ENCODE measurements at places on chromosomes 2 and 18.

DNA sequence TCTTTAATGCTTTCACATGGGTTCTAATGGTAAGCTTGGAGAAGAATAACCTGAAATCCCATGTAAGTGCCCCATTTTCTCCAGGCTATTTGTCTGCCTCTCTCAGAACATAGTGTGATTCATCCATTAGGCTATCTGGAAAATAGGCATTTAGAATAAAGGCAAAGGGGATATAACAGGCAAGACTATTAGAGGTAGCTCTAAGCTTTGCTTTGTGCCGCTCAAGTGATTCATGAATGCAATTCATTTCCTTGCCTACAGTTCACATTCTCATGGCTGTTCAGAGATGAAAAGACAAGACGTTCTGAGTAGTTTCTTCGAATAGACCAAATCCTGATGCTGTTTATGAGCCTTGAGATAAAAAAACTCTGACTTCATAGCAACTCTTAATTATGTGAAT, 101.7 kb downstream of the ANKRD44 start:
- DNase-seq, result no peak

- no peak for DNase-seq
These were observed 16.6 kb downstream of the CYTIP start for GRCh38 chr2:157427003-157427921.

DNA sequence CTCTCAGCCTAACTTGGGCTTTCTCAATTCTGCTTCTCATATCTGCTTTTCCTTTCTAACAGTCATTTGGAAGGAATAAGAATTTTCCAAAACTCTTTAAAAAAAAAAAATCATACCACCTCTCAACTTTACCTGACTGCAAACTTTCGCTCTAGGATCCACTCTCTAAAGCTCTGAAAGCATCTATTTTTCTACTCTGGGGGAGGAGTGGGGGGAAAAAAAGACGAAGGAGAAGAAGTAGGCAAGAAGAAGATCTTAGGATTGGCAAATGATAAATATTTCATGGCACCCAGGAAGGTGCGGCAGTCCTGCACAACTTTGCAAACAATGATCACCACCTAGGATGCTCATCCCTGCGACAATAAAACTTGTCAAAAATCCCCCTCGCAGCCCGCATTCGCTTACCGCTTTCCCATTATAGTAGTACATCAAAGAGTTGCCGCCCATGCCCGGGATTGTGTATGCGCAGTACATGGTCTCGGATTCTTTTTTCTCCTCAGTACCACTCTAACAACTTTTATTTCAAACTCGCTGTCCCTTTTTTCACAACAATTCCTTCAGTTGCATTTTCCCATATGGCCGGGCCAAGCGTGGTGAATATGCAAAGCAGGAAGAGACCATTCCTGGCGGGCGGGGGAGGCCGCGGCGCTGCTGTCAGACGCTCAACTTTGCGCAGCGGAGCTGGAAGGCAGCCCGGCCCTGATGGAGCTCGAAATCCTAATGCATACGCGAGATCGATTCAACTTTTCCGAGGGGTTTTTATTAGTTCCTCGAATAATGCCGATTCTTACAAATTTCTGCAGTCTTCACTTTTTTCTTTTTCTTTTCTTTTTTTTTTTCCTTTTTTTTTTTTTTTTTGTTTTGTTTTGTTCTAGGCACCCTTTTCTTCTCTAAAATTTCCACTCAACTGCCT, 266.5 kb downstream of the TCF4 start:
- no peak for DNase-seq

GRCh38 chr2:204665207-204665606, 119.9 kb downstream of the PARD3B start:
- DNase-seq, result no peak

- no peak for DNase-seq
These were observed 43.5 kb upstream of the ITSN2 start for GRCh38 chr2:24403832-24404212.

GRCh38 chr18:12989397-12990122, 1.6 kb upstream of the CEP192 start:
- DNase-seq, result no peak

DNA sequence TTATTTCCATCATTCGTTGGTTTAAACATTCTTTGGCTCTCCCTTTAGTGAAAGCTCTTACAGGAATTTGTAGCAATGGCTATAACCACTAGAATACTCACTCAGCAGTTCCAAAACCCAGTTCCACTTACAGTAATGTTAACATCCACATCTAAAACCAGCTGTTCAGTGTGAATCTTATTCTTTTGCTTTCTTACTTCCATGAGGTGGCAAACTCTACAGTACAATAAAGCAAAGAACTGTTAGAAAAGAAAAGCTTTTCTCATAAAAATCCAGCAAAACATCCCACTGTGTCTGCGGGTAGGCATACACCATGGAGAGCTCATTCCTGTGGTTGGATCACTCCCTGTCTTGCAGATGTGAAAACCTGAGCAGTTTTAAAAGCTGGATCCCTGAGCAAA, 147.1 kb downstream of the ARHGAP28 start:
- no peak for DNase-seq

- DNase-seq, result no peak
These were observed 90.9 kb downstream of the SMC6 start for GRCh38 chr2:17662723-17663122.

All from central memory CD4-positive, alpha-beta T cell (primary cell).